ENCODE measurements at places on chromosomes 7 and 10. TPM values are rescaled to one million over a fixed set of nuclear protein-coding genes. Genes with fewer than 3 reads are reported as not detected.

The HOXA11 gene
- not detected for total RNA-seq

The RBP4 gene
- total RNA-seq = not detected

The OPN4 gene
- not detected for total RNA-seq

The OSBPL3 gene
- total RNA-seq = 37.5 TPM

The GRK5 gene
- total RNA-seq = 77.6 TPM

The SPDYE2 gene
- not detected for total RNA-seq

The TMEM270 gene
- total RNA-seq = not detected

The DPYSL4 gene
- 402 TPM for total RNA-seq

The NXPH1 gene
- total RNA-seq = 3.8 TPM

The GIMAP6 gene
- total RNA-seq = not detected

The AEBP1 gene
- 35.4 TPM for total RNA-seq

The TAS2R3 gene
- total RNA-seq = 1.6 TPM

GRCh38 chr10:128125944-128126764 is at the start of gene MKI67:
Gene MKI67, minus strand, starts transcription at chr10:128126423. Its CDS starts 756 bp downstream, at chr10:128125667.
- H3K27ac ChIP-seq = no peak within 1 kb of the TSS
- DNase-seq = peak; percentile 90
- peak within 1 kb of the TSS; percentile 89 for H3K4me3 ChIP-seq
- peaks cover 8% of the 10 kb centered on the region for H3K27me3 ChIP-seq
- H3K36me3 ChIP-seq = no peaks in the 10 kb centered on the region

- peaks cover 8% of the 10 kb centered on the region for H3K4me1 ChIP-seq
- DNase-seq = no peak
- no peaks in the 10 kb centered on the region for H3K36me3 ChIP-seq
These were observed 63.4 kb downstream of the SRPK2 start for GRCh38 chr7:105325216-105325904.

- no peak for DNase-seq
- no peak overlapping the region for H3K27ac ChIP-seq
- peaks cover 6% of the 10 kb centered on the region for H3K4me1 ChIP-seq
- no peaks in the 10 kb centered on the region for H3K27me3 ChIP-seq
These were observed 12.4 kb downstream of the NMT2 start for GRCh38 chr10:15155978-15156656.

GRCh38 chr7:134932707-134933370 is 53.5 kb upstream of the AGBL3 start:
- H3K4me3 ChIP-seq = no peak overlapping the region
- peaks cover 6% of the 10 kb centered on the region for H3K36me3 ChIP-seq
- DNase-seq = no peak
- H3K27me3 ChIP-seq = no peaks in the 10 kb centered on the region

DNA sequence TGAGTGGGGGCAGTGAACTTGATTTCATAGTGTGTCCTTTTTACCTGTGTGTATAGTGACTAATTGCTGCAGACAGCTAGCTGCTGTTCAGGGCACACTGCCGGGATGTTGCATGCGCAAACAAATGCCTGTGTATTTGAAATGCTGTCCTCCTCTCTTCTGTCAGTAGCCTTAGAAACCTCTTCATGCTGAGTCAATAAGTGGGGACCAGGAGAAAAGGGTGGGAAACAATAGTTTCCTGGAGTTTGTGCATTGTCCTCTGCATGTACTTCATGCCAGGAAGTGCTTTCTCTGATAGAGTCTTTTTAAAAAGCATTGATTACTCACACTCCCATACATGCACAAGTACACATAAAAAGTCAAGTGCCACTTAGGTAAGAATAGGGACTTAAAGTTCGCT is 1183.7 kb upstream of the CELF2 start:
- no peak overlapping the region for H3K27ac ChIP-seq
- H3K36me3 ChIP-seq = peaks cover 11% of the 10 kb centered on the region
- H3K27me3 ChIP-seq = no peaks in the 10 kb centered on the region
- no peak overlapping the region for H3K4me3 ChIP-seq
- no peak for DNase-seq

GRCh38 chr10:80520661-80521470 is 16.8 kb upstream of the SH2D4B start:
- H3K36me3 ChIP-seq = peaks cover 13% of the 10 kb centered on the region
- peaks cover 32% of the 10 kb centered on the region for H3K4me1 ChIP-seq
- peaks cover 24% of the 10 kb centered on the region for H3K27me3 ChIP-seq
- peak overlapping the region; percentile 95 for H3K27ac ChIP-seq
- H3K4me3 ChIP-seq = peak overlapping the region; percentile 79

DNA sequence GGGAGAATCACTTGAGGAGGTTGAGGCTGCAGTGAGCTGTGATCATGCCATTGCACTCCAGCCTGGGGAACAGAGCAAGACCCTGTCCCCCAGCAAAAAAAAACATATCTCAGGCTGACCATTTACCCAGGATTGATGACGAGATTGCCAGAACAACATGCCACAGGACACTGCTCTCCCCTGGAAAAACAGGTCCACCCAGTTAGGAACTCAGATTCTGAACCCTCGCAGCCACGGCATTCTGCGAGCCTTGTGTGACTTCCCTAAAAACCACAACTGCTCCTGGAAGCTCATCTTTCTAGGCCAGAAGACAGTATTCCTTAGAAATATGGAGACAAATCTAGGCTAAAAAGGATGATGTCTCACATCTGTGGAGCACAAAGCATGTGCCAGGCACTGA is 42.1 kb upstream of the SH2B2 start:
- no peak for DNase-seq
- no peaks in the 10 kb centered on the region for H3K36me3 ChIP-seq
- no peaks in the 10 kb centered on the region for H3K4me1 ChIP-seq
- no peak overlapping the region for H3K27ac ChIP-seq
- H3K27me3 ChIP-seq = no peaks in the 10 kb centered on the region

DNA sequence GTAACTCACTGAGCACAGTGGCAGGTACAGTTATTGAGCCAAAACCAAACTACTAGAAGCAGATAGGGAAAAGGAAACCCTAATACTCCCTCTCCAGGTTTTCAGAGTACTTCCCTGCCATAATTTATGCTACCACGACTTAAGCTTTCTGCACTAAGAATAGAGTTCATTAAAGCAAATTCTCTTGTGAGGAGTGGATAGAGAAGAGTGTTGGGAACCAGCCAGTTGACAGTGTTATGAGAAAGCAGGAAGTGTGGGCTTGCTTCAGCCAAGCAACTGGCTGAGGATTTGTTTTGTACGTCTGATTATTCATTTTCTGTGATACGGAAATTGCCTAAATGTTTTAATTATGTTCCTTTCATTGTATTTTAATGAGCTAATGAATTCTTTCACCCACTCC is 280.5 kb downstream of the KIF20B start:
- H3K36me3 ChIP-seq = peaks cover 4% of the 10 kb centered on the region
- peaks cover 6% of the 10 kb centered on the region for H3K27me3 ChIP-seq
- H3K27ac ChIP-seq = no peak overlapping the region

GRCh38 chr7:46318276-46318675 is 397.2 kb upstream of the IGFBP3 start:
- no peaks in the 10 kb centered on the region for H3K4me1 ChIP-seq
- H3K4me3 ChIP-seq = no peak overlapping the region
- no peak overlapping the region for H3K27ac ChIP-seq

- H3K27ac ChIP-seq = no peak overlapping the region
- no peak overlapping the region for H3K4me3 ChIP-seq
- peaks cover 16% of the 10 kb centered on the region for H3K36me3 ChIP-seq
- DNase-seq = no peak
These were observed 9.7 kb upstream of the ADAMTS14 start for GRCh38 chr10:70662362-70663220.

GRCh38 chr10:1048349-1048731 is 579 bp downstream of the IDI1 start:
- H3K27ac ChIP-seq = peak overlapping the region; percentile 85
- H3K4me3 ChIP-seq = peak overlapping the region; percentile 94
- peaks cover 4% of the 10 kb centered on the region for H3K27me3 ChIP-seq
- peaks cover 4% of the 10 kb centered on the region for H3K36me3 ChIP-seq

- H3K27ac ChIP-seq = peak overlapping the region; percentile 4
- peak overlapping the region; percentile 39 for H3K4me3 ChIP-seq
- DNase-seq = no peak
- peaks cover 63% of the 10 kb centered on the region for H3K4me1 ChIP-seq
These were observed 712.2 kb upstream of the GALNT17 start for GRCh38 chr7:70419526-70420380.

DNA sequence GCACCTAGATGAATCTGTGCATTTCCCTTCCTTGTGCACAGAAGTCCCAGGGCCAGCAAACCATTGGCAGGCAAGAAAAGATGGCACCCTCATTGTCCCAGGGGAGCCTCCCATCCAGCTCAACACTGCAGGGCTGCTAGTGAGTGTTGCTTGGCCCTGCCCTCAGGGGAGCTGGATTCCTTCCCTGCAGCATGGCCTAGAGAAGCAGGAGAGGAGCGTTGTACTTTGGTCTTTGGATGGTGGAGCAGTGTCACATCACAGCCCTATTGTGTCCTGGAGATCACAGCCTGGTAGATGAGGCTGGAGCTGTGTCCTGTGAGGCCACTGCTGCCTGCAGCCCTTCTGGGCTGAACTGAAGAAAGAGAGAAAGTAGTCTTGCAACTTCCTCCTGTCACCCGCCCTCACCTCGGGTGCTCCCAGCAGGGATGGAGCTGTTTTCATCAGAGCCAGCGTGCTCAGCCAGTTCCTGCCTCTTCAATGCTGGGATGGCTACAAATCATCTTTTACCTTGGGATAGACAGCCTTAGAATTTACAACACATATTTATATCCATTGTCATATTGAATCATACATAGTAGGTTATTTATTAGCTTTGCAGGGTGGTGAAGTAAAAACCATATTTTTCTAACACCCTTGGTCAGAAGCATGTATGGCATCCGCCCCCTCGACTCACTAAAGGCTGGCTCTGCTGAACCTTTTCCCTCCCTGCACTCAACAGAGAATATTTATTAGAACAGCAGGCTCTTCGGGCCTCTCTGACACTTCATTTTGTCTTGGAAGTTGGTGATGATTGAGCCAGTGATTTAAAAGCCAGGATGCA is 43.1 kb upstream of the FAM180A start:
- H3K27ac ChIP-seq = no peak overlapping the region
- H3K4me3 ChIP-seq = no peak overlapping the region
- no peaks in the 10 kb centered on the region for H3K36me3 ChIP-seq
- H3K27me3 ChIP-seq = peaks cover 2% of the 10 kb centered on the region

DNA sequence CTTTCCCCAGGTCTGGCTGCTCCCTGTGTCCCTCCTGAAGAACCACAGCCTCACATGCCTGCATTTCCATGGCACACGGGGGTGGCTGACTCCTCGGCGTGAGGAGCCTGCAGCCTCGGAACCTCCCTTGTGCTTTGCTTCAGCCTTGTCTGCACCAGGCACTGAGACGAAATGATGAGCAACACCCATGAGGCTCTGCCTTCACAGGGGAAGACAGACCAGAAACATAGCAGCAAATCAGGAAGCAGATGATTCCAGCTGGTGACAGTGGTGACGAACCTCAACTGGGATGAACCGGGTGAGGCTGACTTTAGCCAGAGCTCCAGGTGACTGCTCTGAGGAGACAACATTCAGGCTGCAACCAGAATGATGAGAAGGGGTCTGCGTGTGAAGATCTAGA is 84.5 kb upstream of the SMNDC1 start:
- H3K27ac ChIP-seq = no peak overlapping the region
- H3K36me3 ChIP-seq = no peaks in the 10 kb centered on the region
- no peak for DNase-seq
- peaks cover 11% of the 10 kb centered on the region for H3K27me3 ChIP-seq
- no peak overlapping the region for H3K4me3 ChIP-seq
- peaks cover 6% of the 10 kb centered on the region for H3K4me1 ChIP-seq

DNA sequence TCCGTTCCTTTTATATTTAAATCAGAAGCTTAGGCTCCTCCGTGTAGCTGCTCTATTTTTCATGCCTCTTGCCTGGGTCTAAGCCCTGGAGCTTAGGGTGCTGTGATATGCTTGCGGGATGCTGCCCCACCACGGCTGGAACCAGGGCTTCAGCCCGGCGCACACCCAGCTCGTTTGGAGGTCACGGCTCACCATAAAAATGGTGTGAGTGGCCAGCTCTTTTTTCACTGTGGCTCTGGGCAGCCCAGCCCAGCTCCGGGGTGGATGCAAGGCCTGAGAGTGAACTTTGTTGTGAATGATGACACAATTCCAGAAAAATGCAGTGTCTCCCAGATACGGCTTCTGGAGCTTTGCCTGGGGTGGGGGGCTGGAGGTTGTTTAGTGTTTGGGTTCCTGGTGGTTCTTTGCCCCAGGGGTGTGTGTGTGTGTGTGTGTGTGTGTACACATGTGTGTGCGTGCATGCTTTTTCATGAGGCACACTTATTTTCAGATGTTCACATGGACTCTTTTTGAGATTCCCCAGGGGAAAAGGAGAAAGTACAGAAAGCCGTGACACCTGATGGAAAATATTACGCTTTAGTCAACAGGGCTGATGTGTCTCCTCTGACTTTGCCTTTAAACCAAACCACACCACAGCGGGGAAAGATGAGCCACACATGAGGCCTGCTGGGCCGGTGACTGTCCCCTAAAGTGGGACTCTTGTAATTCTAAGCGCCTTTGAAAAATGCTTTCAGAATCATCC is 46.2 kb downstream of the GRK5 start:
- no peak for DNase-seq
- peak overlapping the region; percentile 71 for H3K4me3 ChIP-seq
- H3K27ac ChIP-seq = peak overlapping the region; percentile 78
- H3K27me3 ChIP-seq = peaks cover 8% of the 10 kb centered on the region

DNA sequence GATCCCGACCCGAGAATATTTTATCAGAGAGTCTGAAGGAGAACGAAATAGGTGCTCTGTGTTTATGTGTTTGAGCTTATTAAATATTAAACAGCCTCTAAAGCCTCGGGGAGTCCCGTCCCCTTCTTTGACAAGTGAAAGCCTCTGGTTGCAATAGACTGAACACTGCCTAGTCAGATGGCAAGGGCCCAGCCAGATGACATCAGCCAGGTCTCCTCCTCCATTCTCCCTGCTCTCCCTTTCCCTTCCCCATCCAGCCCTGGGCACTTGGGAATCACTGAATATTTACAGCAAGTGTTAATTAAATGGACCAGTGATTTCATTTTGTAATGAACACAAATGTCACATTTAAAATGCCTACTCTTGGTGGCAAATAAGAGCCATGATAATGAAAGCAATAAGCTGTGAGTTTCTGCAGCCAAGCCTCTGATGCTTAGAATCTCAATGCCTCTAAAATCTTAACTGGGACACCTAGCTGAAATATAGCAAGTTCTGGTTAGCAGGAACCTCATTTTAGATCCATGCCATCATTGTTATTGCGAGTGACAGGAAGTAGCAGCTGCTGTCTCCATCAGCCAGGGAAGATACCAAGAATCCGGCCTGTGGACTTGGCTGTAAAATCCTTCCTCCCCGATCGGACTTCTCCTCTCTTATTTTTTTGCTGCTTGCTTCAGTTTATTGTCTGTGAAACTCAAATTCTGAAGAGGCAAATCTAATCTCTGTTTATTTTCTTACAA is 202.1 kb downstream of the PRPF18 start:
- peak overlapping the region; percentile 88 for H3K27ac ChIP-seq
- H3K36me3 ChIP-seq = no peaks in the 10 kb centered on the region
- DNase-seq = peak; percentile 64

- H3K36me3 ChIP-seq = peaks cover 5% of the 10 kb centered on the region
- peaks cover 9% of the 10 kb centered on the region for H3K4me1 ChIP-seq
- DNase-seq = no peak
- peak overlapping the region; percentile 68 for H3K27ac ChIP-seq
- H3K4me3 ChIP-seq = peak overlapping the region; percentile 15
These were observed 11.5 kb upstream of the PRKAG2 start for GRCh38 chr7:151888079-151889067.

GRCh38 chr10:129375171-129375570 is 91.9 kb upstream of the MGMT start:
- peaks cover 8% of the 10 kb centered on the region for H3K36me3 ChIP-seq
- no peak overlapping the region for H3K4me3 ChIP-seq
- no peak overlapping the region for H3K27ac ChIP-seq
- no peaks in the 10 kb centered on the region for H3K4me1 ChIP-seq

- no peak overlapping the region for H3K27ac ChIP-seq
- H3K27me3 ChIP-seq = peaks cover 18% of the 10 kb centered on the region
- no peaks in the 10 kb centered on the region for H3K36me3 ChIP-seq
- H3K4me3 ChIP-seq = no peak overlapping the region
- no peak for DNase-seq
These were observed 5.6 kb downstream of the HTRA1 start for GRCh38 chr10:122466951-122467381.

All from glutamatergic neuron (in vitro differentiated cells).